Upper lobe of left lung (tissue), 6 donors: ENCODE measurements at places on chromosomes 13 and 19. TPM values are rescaled to one million over a fixed set of nuclear protein-coding genes. Genes with fewer than 3 reads are reported as not detected.

DNA sequence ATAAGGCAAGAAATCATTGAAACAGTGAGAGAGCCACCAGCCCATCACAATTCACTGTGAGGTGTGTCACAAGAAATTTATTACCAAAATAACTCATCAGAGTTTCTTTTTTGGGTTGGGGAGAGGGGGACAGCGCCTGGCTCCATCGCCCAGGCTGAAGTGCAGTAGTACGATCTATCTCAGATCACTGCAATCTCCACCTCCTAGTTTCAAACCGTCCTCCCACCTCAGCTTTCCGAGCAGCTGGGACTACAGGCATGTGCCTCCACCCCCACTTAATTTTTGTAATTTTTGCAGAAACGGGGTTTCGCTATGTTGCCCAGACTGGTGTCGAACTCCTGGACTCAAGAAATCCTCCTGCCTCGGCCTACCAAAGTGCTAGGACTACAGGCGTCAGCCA lies 3.6 kb downstream of the IFNL1 start:
- no peak for DNase-seq
- no peaks in the 10 kb centered on the region for H3K4me1 ChIP-seq
- no peaks in the 10 kb centered on the region for H3K27me3 ChIP-seq
- no peak overlapping the region for H3K4me3 ChIP-seq
- no peaks in the 10 kb centered on the region for H3K36me3 ChIP-seq

DNA sequence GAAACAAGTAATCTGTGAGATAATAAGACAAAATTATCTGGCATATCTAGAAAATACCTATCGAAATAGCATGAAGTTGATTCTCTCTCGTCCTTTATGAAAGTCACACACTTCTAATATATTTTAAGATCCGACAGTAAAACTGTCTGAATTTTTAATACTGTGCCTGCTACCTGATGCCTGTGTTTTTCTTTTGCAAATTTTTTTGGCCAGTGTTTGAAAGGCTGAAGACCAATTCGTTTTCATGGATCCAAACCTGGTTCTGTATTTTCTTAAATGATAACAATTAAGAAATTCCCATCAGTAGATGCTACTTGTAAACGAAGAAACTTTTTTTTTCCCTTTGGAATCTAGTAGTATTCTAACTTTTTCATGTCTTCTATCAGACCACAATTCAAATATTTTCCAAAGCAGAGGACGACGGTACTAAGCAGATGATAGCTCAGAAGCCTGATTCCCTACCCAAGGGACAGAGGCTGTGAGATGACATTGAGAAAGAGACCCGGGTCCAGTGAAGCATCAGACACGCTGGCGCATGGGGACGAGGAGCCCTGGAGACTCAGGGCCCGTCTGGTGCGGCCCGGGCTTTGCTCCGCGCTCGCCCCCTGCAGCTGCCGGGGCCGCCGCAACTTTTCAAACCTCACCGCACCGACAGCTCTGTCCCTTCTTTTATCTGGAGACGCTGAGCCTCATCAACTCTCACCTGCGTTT lies 49.5 kb upstream of the PABPC3 start:
- H3K27me3 ChIP-seq, result peaks cover 13% of the 10 kb centered on the region
- no peak overlapping the region for H3K4me3 ChIP-seq
- H3K36me3 ChIP-seq, result no peaks in the 10 kb centered on the region
- H3K27ac ChIP-seq, result no peak overlapping the region

ACER1 gene
- total RNA-seq, result not detected

- H3K4me1 ChIP-seq, result peaks cover 7% of the 10 kb centered on the region
- no peaks in the 10 kb centered on the region for H3K36me3 ChIP-seq
- no peak overlapping the region for H3K27ac ChIP-seq
- H3K4me3 ChIP-seq, result no peak overlapping the region
- peak; percentile 73 for DNase-seq
- no peaks in the 10 kb centered on the region for H3K27me3 ChIP-seq
These were observed 9.8 kb upstream of the ZNF627 start for GRCh38 chr19:11587302-11587974.

KLC3 gene
- 9.5 TPM for total RNA-seq
